ENCODE measurements at places on chromosomes 5 and 9.
A peak's percentile ranks its signal among the peaks of the same experiment; 100 is the strongest.

- DNase-seq: no peak
Measured at GRCh38 chr5:109868737-109869136, 179.0 kb downstream of the MAN2A1 start.

DNA sequence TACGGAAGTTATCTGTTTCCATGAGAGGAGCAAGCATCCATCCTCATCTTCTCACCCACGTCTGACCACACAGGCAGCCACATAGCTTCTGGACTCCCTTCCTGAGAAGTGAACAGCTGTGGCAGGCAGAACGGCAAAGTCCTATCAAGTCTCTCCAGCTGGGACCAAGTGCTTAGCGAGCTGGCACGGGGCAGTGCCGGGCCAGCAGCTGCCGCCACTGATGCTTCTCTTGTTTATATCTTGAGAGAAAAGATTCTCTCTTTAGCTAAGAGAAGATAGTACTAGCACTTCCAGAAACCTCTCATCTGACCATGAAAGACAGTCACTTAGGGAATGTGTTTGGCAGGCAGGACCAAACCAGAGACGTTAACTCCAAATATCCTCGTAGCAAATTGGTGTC, 37.2 kb downstream of the PLAC8L1 start:
- DNase-seq: no peak

DNA sequence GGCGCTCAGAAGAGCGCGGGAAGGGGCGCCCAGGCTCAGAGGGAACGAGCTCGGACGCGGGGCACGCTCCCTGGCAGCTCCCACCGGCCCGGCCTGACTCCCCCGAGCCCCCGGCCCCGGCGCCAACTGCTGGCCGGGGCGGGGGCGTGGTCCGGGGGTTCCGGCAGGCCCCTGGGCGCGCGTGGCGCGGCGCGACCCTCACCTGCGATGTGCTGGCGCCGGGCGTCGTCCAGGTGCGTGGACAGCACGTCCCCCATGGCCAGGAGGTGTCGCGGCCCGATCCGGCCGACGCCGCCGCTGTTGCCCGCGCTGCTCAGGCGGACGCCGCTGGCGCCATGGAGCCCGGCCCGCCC, 43.5 kb upstream of the STXBP1 start:
- DNase-seq: no peak

GRCh38 chr9:4567601-4568000, 77.3 kb downstream of the SLC1A1 start:
- no peak for DNase-seq

DNA sequence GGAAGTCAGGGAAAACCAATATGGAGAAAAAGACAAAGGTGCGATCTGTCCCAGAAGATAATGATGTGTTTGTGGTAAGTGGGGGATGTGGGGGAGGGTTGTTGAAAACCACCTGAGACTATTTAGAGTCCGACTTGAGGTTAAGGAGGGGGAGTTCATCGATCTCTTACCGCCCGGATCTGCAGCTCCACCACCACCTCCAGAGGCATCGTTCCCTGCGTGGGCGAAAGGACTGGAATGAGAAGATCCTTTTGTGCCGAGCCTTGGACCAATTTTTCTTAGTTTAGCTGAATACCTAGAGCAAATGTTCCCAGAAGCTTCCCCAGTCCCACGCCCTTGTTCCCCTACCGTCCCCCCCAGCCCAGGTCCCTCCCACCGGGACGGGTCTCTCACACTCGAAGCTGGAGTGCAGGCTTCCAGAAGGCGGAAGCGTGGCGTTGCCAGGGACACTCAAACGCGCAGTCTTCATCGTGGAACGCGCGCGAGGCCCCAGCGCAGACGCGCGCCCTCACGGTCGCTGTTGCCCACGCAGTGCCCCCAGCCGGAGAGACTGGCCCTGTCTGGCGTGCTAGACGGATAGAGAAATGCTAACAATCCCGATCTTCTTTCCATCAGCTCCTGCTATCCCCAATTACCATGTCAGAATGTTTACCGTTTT, at the start of gene SPATA6L:
Gene SPATA6L, minus strand, starts transcription at position 439 of the 658 bp plus-strand sequence. Its CDS starts 230 bp downstream, at position 209.
- DNase-seq: peak; percentile 12

GRCh38 chr9:127720031-127720864, 4.4 kb downstream of the TTC16 start:
- peak; percentile 36 for DNase-seq

DNA sequence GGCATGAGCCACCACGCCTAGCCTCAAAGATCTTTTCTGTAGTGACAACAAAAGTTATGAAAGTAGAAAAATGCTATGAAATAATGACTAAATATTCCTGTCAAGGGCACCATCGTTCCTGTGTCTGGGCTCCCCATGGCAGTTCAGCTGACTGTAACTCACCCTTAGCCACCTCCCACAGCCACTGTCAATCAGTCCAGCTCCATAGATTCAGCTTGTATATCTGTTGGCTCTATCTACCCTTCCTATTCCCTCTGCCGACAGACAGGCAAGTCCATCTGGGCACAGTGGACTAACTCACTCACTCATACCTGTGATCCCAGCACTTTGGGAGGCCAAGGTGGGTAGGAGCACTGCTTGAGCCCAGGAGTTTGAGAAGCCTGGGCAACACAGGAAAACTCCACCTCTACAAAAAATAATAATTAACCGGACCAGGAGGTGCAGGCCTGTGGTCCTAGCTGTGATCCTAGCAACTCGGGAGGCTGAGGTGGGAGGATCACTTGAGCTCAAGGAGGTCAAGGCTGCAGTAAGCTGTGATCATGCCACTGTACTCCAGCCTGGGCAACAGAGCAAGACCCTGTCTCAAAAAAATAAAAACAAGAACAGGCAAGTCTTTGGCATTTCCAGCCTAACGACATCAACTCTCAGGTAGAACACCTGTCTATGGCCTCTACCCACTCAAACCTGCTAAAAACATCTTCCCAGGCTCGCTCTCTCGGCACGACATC, 6.2 kb downstream of the CAMSAP1 start:
- no peak for DNase-seq

GRCh38 chr5:151718646-151719045, 31.9 kb upstream of the SPARC start:
- DNase-seq: no peak

DNA sequence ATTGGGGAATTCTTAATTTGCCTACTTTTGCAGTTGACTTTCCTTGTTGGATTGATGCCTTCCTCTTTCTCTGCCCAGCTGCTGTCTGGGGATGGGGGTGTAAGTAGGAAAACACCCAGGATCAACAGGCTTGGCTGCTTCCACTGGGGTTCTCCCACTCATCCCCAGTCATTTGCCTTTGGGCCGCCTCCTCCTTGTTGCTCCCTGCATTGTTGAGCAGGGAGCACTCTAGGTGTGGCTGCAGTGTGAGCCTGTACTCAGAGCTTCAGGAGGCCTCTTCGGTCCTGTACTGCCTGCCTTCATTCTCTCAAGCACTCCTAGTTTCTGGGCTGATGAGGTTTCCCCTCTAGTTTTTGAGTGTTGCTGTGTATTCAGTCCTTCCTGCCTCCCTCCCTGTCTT, 12.1 kb downstream of the RHOBTB3 start:
- no peak for DNase-seq

- no peak for DNase-seq
Measured at GRCh38 chr5:122492675-122493074, 180.6 kb downstream of the SNCAIP start.

GRCh38 chr5:83547161-83547560, 75.6 kb downstream of the VCAN start:
- no peak for DNase-seq
